ENCODE measurements at places on chromosomes 16 and 17.

GRCh38 chr17:17727111-17727659, 45.9 kb downstream of the RAI1 start:
- no peak for DNase-seq

DNA sequence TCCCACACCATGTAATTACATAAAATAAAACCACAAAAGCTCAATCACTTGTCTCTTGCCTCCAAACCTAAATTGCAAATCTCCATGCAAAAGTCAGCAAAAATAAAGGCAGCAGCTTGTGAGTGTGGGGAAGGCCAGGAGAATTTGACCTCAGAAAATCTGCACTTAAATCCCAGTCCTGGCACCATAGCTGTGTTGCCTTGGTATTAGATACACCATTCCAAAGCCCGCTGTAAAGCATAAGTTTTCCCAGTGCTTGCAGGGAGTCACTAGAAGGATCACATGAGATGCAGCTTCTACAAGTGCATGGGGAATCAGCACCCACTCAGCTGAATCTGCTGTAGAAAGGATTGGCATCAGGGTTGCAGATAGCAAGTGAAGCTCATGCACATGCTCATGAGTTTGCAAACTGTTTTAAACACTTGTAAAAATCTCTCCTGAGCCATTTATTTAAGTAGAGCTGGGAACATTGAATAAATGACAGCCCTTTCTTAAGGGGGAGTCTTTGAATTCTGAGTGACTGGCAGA, 495.0 kb upstream of the HSBP1 start:
- DNase-seq, result no peak

DNA sequence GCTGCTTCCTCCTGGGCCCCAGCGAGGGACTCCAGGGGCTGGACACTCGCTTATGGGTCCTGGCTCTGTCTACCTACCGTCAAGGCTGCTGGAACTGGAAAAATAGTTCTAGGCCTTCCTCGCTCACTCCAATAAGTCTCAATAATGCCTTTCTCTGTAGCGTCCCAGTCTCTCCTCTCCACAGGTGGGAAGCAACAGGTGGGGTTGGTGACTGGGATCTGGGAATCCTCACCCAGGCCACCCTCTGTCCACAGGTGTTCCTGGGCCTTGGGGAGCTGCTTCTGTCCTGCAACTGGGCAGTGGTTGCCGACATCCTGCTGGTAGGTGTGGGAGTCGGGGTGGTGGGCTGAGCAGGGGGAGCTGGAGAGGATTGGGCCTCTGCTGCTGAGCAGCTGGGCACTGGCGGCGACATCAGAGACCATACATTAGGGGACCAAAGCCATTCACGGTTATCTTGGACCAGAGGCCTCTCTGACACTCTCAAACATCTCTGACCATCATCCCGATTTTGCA, 20.3 kb upstream of the SPNS2 start:
- no peak for DNase-seq

DNA sequence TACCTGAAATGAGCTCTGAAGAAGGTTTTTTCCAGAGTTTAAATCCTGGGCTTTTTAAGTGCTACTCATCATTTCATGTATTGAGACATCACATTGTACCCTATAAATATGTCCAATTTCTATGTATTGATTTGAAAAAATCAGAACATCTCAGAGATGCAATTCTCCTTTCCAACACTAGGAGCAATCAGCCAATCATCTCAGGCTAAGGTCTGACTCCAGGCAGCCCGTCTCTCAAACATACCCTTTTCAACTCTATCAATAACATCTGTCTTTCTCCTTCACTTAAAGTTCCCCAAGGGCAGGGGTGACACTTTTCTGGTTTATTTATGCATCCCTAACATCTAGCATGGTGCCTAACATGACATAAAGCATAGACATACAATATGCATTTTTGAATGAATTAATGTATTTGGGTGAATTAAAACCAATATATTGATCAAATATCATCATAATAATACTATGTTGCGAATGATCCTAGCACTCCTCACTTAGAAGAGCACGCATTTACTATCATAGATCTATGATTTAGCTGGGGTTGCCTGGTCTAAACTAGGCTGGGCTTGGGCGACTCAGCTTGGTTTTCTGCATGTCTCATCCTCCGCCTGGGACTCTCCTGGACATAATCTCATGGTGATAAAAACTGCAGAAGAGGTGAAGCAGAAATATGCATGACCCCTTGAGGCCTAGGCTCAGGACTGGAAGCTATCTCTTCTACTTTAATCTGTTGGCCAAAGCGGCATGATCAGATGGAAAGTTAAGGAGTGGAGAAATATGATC, 5.2 kb upstream of the CDH11 start:
- no peak for DNase-seq

DNA sequence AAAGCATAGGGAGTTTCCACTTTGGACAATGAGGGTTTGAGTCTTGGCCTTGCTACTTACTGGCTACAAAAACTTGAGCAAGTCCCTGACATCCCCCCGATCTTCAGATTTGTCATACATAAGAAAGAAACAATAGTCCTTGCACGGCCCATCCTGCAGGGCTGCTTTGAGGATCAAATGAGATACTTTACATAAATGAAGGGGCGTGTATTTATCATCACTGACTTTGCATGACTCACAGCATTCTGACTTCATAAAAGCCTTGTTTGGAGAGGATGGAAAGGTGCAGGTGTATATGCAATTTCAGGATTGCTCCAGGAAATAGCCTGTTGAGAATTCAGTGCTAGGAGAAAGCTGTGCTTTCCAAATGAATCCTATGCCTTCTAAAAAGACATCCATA, 465.0 kb upstream of the MAF start:
- DNase-seq, result no peak

GRCh38 chr16:1794221-1794871, 841 bp upstream of the IGFALS start:
- DNase-seq, result no peak

DNA sequence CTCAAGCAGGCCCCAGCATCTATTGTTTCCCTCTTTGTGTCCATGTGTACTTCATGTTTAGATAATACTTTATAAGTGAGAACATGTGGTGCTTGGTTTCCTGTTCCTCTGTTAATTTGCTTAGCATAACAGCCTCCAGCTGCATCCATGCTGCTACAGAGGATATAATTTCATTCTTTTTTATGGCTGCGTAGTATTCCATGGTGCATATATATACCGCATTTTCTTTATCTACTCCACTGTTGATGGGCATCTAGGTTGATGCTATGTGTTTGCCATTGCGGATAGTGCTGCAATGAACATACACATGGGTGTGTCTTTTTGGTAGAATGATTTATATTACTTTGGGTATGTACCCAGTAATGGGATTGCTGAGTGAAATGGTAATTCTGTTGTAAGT, 31.4 kb upstream of the SCNN1B start:
- no peak for DNase-seq

- no peak for DNase-seq
Observed at GRCh38 chr17:64339516-64340490, 50.9 kb downstream of the PECAM1 start.

GRCh38 chr16:53787423-53787822, 83.5 kb downstream of the FTO start:
- no peak for DNase-seq

DNA sequence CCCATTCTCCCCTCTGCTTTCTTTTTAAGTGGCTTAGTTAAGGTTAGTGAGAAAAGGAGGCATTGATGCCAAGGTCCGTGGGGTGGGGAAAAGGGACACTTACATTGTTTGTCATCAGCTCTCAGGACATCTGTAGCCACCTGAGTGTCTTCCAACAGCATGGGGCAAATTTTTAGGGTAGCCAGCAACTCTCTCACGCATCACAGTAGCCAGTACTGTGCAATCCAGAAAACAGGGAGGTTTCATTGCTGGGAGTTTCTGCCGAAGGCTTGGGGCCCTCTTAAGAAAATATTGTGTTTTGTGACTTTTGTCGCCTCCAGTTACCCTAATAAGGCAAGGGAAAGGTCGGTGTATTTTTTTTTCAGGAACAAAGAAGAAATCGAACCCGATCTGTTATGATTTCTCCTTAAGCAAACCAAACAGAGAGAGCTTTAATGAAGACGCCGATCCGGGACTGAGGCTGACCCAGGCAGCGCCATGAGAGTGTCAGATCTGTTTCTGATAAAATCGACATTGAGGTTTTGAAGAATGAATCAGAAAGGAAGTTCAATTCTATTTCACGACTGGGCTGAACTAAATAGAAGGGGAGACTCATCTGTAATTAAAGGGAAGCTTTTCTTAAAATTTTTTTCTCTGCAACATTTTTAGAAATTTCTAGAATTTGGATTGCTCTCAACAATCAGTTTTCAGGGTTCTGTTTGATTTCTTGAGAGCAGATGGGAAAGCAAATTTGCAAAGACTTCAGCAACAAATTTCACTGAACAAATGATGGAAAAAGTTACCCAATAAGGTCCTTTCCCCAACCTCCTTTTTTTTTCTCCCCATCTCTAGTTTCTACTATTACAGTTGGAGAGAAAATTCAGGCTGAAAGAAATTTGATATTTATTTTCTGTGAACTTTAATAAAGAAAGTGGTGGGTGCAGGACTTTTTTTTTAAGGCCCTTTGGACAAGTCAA, 144.7 kb upstream of the IRX3 start:
- DNase-seq, result no peak

GRCh38 chr17:77354670-77355455, 214.1 kb downstream of the SEC14L1 start:
- DNase-seq, result no peak
